ENCODE measurements at places on chromosomes 2 and 18.

- DNase-seq = no peak
These were observed 12.0 kb downstream of the SERPINE2 start for GRCh38 chr2:224027070-224027469.

DNA sequence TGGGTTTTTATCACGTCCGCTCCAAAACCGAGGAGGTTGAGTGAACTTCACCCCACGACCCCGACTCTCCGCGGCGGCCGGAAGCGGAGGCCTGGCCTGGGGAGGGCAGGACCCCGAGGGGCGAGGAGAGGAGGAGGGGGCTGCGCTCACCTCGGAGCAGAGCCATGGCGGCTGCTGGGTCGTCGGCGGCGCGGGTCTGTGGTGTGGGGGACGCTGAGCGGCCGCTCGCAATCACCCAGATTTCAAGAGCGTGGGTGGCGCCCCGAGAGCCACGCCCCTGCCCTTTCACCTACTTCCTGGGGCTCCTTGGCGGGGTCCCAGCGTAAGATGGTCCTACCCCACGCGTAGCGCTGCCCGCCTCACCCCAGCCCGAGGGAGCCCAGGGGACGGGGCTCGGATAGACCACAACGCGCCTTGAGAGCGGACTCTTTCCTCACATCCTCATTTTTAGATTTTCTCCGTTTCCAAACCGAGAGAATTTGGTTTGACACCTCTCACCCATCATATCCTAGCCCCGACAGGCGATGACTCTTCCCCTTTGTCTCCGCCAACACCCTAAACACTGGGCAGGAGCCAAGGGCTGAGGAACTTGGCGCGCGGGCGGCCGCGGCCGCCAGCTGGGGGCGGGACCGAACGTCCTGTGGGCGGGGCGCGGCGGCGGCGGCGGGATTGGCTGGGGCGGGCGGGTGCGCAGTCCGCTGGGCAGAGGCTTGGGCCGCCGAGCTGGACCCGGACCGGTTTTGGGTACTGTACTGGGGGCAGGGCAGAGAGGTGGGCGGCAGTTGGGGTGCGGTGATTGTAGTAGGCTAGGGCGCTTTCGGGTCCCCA, at the start of gene ACAA2:
Gene ACAA2, minus strand, starts transcription at position 215 of the 828 bp plus-strand sequence. Its CDS starts 49 bp downstream, at position 166.
- DNase-seq = peak; percentile 52

DNA sequence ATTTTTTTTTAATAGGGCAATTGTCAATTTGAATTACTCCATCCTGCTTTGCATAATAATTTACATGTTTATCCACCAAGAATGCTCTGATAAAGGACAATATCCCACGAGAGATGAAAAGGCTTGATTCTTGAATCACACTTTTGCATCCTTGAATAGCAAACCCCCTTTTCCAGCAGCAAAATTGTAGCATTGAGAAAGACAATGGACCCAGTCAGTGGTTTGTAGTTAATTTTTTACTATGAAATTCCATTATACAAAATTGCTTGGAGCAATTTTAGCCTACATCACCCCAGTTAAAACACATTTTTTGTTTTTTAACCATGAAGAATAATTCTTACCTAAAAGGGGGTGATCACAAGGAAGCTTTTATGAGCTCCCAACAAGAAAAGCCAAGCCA, 255.1 kb downstream of the RND3 start:
- no peak for DNase-seq

DNA sequence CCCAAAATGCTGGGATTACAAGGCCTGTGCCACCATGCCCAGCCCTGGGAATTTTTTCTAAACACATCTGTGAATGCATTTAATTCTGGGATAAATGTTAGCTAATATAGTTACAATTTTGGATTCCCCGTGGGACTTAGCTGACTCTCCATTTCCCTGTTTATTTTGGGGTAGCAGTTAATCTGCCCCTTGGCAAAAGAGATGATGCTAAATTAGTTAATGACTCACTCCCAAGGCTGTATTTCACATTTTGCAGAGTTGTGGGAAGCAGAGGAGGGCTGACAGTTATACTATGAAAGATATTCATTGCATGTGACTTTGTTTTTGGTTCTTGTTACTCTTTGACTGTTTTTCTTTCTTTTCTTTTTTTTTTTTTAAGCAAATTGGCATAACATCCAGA, 3.2 kb downstream of the MTHFD2 start:
- DNase-seq = peak; percentile 51

DNA sequence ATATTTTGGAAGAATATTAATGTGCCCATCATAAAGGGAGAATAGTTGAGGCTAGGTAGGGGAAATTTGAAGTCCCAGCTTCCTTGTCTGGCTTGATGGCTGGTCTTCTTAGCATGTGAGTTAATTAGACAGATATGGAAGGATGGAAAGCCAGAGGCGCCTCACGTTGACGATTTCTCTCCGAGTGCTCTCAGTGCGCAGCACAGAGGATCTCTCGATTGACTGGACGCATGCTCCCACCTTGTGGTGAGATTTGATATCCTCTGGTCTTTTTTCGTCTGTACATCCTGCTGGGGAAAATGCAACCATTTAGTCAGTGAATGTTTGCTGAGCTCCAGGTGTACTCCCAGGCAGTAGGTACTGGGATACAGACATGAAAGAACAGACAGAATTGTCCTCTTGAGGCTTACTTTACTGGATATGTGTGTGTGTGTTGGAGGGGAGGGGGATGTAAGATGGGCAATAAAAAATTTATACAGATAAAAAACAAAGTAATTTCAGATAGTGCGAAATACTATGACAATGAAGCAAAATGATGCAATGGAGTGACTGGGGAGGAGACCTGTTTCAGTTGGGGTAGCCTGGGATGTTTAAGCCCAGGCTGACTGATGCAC, 66.9 kb upstream of the ZNG1B start:
- DNase-seq = peak; percentile 37

GRCh38 chr18:63965716-63966330, 4.1 kb upstream of the SERPINB8 start:
- DNase-seq = no peak

GRCh38 chr2:153940511-153940910, 68.8 kb downstream of the GALNT13 start:
- no peak for DNase-seq

- no peak for DNase-seq
These were observed 56.4 kb upstream of the CCDC141 start for GRCh38 chr2:179106342-179106675.

- no peak for DNase-seq
These were observed 56.7 kb downstream of the MALT1 start for GRCh38 chr18:58727776-58728500.

- no peak for DNase-seq
These were observed 137.0 kb downstream of the BCL11A start for GRCh38 chr2:60416221-60417008.

- DNase-seq = no peak
These were observed 16.2 kb upstream of the SULT1C3 start for GRCh38 chr2:108223573-108223972.

GRCh38 chr2:160911258-160911657, 249.0 kb upstream of the TANK start:
- DNase-seq = no peak

DNA sequence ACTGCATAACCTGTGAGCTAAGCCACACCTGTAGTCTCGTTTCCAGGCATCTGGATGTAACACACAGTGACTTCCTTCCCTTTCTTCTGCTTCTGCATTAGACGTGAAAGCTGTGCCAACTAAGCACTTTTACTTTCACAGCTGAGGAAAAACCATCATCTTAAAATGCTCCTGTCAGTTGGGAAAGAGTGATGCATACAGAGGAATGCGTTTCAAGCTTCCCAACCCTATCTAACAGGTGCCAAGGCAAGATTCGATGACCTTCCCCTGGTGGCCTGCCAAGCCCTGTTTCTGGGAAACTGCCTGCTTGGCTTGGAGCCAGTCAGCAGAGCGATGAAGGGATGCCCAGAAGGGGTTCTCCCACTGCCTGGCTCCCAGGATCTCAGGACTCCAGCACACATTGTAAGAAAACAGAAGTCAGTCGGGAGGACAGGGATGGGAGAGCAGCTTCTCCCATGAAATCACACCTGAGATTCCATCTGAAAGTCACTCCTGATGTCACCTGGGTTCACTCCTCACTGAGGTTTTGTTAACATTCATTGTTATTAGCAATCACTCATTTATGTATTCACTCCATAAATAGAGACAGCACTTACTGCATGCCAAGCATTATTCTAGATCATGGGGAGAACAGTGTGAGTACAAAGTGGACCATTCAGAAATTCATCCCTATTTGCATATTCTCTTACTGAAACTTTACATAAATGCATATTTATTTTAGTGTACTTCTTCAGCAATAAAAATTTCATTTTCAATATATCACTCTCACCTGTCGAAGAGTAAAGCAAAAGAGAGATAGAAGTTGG, 64.1 kb downstream of the DTNA start:
- DNase-seq = no peak

DNA sequence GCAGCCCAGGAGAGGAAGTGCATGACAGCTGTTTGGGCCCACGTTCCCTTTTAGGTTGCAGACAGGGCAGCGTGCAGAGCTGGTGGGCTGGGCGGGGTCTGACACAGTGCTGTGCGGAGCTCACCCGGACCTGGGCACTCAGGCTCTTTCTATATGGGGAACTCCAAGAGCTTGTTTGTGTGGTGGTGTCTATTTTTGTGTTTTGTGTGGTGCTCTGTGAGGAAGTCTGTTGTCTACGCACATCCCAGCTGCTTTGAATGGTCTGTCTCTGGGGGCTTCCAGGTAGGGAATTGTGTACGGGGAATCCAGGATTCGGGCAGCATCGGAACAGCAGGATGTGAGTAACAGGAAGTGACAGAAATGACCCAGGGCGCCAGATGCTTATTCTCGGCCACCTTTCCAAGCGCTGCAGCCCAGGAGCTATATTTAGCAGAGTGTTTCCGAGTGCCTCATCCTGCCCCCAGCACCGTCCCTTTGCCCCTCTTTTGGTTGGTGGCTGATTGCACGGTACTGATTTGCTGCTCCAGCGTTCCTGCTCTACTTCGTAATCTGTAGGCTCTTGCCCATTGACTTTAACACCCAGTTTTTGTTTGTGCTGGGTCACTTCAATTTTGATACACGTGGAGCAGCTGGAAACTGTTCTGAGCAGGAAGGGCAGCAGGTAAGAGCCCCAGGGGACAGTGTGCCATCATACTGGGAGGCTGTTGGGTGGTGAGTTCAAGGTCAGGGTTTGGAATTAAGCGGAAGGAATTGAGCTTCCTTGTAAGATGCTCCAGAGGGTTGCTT, 64.7 kb downstream of the DGKD start:
- no peak for DNase-seq

GRCh38 chr2:29726976-29727375, 194.4 kb downstream of the ALK start:
- DNase-seq = no peak

GRCh38 chr2:127569666-127570065, 34.2 kb downstream of the MYO7B start:
- DNase-seq = no peak

DNA sequence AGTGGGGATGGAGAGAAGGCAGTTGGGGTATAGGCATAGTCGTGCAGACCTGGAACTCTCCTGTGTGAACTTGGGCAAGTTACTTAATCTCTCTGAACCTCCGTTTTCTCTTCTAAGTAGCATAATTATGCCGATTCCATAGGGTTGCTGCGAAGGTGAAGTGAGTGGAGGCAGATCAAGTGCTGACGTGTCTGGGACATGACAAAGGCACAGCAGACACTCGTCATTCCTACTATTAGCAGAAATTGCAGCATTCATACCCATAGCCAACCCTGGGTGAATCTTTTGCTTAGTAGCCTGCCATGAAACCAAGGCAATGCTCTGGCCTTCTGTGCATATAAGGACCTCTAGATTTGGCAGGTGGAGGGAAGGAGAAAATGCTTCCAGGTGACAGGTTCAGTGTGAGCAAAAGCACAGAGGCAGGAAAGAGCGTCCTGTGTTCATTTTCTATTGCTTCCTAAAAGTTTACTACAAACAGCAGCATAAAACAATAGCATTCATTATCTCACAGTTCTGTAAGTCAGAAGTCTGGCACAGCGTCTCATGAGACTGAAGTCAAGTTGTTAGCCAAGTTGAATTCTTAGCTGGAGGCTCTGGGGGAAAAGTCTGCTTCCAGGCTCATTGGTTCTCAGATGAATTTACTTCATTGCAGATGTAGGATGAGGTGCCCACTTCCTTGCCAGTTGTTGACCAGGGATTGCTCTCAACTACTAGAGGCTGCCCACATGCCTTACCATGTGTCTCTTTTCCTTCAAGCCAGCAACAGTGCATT, 77.8 kb downstream of the CTIF start:
- no peak for DNase-seq

GRCh38 chr2:235864733-235865515, 303.3 kb downstream of the GBX2 start:
- no peak for DNase-seq

GRCh38 chr2:150612957-150613710, 125.7 kb upstream of the RND3 start:
- no peak for DNase-seq

DNA sequence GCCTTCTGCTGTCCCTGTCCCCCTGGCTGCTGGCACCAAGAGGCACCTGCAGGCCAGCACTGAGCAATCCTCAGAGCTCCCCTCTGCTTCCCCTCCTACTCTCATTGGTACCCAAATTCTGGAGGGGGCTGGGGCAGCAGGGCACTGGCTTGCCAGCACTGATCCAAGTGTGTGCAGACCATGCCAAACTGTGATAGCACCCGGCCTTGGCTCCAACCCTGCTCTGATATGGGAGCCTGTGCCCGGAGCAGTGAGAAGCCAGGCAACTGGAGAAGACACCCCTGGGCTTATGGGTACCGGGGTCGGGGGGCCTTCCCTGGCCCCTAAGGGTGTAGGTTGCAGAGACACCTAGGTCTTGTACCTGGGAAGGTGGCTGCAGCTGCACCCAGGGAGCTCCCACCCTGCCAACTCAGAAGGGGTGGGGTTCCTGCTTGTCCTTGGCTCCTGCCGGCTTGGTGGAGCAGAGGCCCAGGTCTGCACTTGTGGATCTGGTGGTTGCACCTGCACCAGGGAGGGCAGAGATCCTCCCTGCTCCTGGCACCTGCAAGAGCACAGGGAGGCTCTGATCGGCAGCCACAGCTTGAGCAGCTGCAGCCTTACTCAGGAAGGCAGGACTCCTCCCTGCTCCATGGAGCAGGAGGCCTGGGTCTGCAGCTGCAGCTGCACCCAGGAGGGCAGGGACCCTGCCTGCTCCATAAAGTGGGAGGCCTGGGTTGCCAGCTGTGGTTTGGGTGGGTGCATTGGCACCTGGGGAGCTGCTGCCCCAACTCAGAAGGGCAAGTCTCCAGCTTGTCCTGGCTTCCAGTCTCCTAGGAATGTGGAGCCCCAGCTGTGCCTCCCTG, 96.3 kb downstream of the BCL2L11 start:
- no peak for DNase-seq

- DNase-seq = no peak
These were observed 860.0 kb upstream of the ZEB2 start for GRCh38 chr2:145379934-145380333.

DNA sequence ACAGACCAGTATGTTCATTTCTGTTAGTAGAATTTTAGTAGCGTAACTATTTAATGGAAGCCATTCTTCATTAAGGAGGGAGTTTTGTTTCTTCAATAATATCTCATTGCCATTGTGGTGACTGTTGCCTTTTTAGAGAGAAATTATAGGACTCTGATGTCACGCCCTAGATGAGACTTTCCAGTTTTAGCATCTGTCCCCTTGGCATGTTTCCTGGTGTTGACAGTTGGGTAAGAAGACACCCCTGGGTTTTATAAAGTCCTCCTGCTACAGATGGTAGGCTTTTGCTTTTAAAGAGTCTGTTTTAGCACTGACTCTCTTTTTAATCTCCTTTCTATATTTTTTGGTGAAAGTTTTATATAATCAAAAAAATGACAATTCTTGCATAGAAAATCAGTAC, 41.9 kb downstream of the KCNJ3 start:
- DNase-seq = no peak

- no peak for DNase-seq
These were observed 167.2 kb downstream of the MAP2 start for GRCh38 chr2:209591021-209591420.

GRCh38 chr2:162058973-162059668, 14.9 kb downstream of the DPP4 start:
- no peak for DNase-seq
